RWPE2 (cell line): ENCODE measurements at places on chromosomes 12 and 14.

- DNase-seq, result no peak
- H3K4me3 ChIP-seq, result no peak overlapping the region
- no peaks in the 10 kb centered on the region for H3K27me3 ChIP-seq
- no peaks in the 10 kb centered on the region for H3K4me1 ChIP-seq
- H3K27ac ChIP-seq, result no peak overlapping the region
Measured at GRCh38 chr14:62071039-62071438, 308.8 kb downstream of the SNAPC1 start.

GRCh38 chr14:39576258-39576657 lies 144.0 kb upstream of the FBXO33 start:
- no peak overlapping the region for H3K4me3 ChIP-seq
- H3K36me3 ChIP-seq, result no peaks in the 10 kb centered on the region
- H3K4me1 ChIP-seq, result no peaks in the 10 kb centered on the region
- H3K27me3 ChIP-seq, result no peaks in the 10 kb centered on the region

- no peaks in the 10 kb centered on the region for H3K36me3 ChIP-seq
- H3K27me3 ChIP-seq, result no peaks in the 10 kb centered on the region
- H3K4me3 ChIP-seq, result no peak overlapping the region
- no peaks in the 10 kb centered on the region for H3K4me1 ChIP-seq
Measured at GRCh38 chr12:77974645-77975044, 144.0 kb downstream of the NAV3 start.

DNA sequence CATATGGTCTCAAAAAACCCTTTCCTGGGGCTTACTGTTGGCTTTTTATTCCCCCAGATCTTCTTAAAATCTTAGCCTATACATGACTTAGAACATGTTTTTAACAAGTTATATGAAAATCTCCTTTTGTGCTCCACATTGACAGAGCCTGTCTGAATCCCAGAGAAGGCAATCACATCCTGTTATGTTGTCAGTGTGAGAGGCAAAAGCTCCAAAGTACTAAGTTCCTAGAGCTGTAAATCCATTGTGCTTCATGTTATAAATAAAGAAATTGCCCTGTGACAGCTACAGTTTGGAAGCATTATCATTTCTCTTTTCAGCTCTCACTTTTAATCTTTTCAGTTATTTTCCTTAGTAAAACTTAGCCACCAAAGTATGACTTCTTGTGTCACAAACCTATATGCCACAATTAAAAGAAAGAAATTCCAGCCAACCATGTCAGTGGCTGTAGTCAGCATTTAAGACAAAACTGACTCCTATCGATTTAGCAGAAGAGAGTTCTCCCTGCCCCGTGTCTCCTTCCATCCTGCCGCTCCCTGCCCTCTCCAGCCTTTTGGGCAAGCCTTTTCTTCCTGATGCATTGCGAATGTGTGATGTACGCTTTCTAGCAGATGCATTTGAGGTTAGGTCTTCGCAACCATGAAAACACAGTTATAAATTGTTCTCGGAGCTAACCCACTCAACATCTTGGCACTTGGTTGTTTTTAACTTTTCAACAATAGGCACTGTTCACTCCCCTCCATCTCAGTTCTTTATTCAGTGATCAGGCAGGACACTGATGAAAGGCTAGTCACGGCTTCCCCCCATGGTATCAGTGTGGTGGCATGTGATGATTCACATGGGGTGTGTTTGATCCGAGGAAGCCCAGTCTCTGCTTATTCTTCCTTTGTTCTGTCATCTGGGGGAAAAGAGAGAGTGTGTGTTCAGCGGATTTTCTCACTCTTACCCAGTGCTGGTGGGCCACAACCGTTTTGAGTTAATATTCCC lies 143.5 kb downstream of the SSPN start:
- no peaks in the 10 kb centered on the region for H3K27me3 ChIP-seq
- no peak overlapping the region for H3K27ac ChIP-seq
- no peaks in the 10 kb centered on the region for H3K36me3 ChIP-seq
- peaks cover 4% of the 10 kb centered on the region for H3K4me1 ChIP-seq
- DNase-seq, result no peak
- H3K4me3 ChIP-seq, result no peak overlapping the region

DNA sequence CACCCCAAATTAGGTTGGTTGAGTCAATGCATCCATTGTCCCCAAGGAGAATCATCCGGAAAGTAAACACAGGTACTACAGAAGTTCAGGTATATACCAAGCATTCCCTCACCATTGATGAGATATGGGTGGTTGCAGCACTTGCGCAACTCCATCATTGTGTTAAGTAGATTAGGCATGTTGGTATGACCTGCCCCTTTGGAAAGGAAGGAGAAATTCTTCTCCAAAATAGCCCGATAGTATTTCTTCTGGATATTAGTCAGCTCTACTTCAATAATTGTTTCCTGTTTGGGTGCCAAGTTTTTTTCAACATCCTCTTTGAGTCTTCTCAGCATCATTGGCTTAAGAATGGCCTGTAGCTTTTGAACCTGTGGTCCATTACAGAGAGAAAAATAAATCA lies 21.3 kb upstream of the SUPT16H start:
- DNase-seq, result no peak
- H3K4me3 ChIP-seq, result no peak overlapping the region
- no peak overlapping the region for H3K27ac ChIP-seq
- no peaks in the 10 kb centered on the region for H3K27me3 ChIP-seq
- peaks cover 100% of the 10 kb centered on the region for H3K36me3 ChIP-seq

DNA sequence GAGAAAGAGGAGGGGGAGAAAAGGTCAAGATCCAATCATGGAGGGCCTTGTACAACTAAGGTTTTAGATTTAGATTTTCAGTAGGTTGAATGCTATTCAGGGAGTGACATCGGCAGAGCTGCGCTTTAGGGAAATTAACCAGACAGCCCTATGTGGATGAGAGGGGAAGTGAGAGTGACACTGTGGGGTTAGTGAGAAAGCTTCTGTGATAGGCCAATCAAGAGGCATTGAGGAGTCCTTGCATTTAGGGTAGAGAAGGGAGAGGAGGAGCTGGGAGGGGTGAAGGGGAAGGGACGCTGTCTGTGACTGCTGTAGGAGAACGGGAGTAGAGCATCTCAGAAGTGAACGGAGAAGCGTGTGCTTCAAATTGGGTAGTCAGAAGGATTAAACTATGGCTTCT lies 3.4 kb downstream of the HSD17B6 start:
- H3K36me3 ChIP-seq, result no peaks in the 10 kb centered on the region
- H3K4me3 ChIP-seq, result no peak overlapping the region
- no peaks in the 10 kb centered on the region for H3K4me1 ChIP-seq
- no peak for DNase-seq
- no peak overlapping the region for H3K27ac ChIP-seq

DNA sequence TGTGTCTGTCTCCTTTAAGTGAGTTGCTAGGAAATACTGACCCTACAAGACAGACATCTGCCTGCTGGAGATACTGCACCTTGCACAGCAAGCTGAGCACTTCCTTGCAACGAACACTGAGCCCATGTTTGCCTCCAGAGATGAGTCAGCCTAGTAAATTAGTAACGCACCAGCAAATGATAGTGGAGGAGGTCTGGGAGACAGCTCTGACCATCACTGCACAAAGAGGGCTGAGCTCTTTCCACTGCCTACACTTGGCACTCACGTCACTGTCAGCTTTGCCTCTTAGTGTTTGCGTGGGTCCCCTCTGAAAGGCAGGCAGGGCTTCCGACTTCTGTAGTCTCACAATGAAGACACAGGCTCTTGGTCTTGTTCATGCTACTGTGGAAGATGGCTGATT lies 109.0 kb downstream of the APAF1 start:
- no peaks in the 10 kb centered on the region for H3K4me1 ChIP-seq
- no peaks in the 10 kb centered on the region for H3K36me3 ChIP-seq
- no peak overlapping the region for H3K4me3 ChIP-seq

DNA sequence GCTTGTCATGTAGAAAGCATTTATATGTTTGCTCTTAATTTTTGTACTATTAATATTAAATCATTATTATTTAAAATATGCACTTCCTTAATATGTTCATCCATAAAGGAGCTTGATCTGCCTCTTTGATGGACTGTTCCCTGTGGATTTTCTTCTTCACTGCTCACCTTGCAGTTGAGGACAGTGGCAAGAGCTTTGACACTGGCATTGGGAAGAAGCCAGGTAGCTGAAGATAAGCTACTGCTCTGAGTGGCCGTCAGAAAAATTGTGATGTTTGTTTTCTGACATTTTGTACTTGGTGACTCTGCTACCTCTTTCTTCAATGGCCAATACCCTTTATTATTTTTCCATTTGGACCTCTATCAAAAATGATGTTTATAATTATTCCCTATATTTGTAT lies 349.4 kb upstream of the NOVA1 start:
- no peak overlapping the region for H3K27ac ChIP-seq
- H3K4me1 ChIP-seq, result no peaks in the 10 kb centered on the region
- no peaks in the 10 kb centered on the region for H3K36me3 ChIP-seq
- H3K4me3 ChIP-seq, result no peak overlapping the region

- peaks cover 61% of the 10 kb centered on the region for H3K36me3 ChIP-seq
- H3K4me3 ChIP-seq, result no peak overlapping the region
- peak overlapping the region; percentile 82 for H3K27ac ChIP-seq
- DNase-seq, result no peak
- H3K27me3 ChIP-seq, result no peaks in the 10 kb centered on the region
Measured at GRCh38 chr12:6224550-6224949, 24.4 kb downstream of the CD9 start.

- no peak for DNase-seq
- H3K4me1 ChIP-seq, result peaks cover 49% of the 10 kb centered on the region
- peaks cover 93% of the 10 kb centered on the region for H3K36me3 ChIP-seq
- H3K27ac ChIP-seq, result peak overlapping the region; percentile 100
- no peak overlapping the region for H3K4me3 ChIP-seq
Measured at GRCh38 chr14:22974530-22975313, 7.6 kb downstream of the AJUBA start.

DNA sequence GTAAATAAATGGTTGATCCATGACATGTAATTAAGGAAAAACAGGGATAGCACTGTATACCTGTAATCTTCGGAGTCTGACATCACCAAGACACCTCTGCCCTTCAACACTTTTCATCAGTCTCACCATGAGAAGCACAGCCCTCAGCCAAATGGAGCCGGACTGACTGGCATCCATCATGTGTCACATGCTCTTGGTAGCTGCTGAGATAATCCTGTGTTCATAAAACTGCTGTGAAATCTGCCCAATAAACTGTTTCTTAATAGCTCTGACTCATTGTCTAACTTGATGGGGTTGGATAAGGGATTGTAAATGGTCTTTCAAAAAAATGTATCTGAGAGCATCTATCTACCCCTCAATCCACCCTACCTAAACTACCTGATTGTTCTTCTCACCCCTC lies 33.6 kb downstream of the KCNH5 start:
- peaks cover 5% of the 10 kb centered on the region for H3K27me3 ChIP-seq
- no peaks in the 10 kb centered on the region for H3K4me1 ChIP-seq
- H3K27ac ChIP-seq, result no peak overlapping the region
- DNase-seq, result no peak

DNA sequence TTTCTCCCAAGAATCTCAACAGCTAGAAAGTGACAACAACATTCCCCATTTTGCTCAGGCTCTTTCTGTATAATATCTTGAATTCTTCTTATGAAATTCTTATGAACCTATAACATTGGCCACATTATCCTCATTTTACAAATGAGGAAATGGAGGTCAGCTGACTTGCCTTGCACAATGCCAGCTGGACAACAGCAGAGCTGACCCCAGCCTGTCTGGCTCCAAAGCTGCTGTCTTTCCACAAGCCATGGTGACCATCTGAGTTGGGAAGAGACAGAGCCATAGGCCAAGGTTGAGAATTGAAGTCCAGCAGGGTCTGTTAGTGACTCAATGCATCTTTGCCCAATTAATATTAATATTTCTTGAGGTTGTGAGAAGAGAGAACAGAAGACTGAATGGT lies 87.3 kb downstream of the KSR2 start:
- H3K4me3 ChIP-seq, result no peak overlapping the region
- no peaks in the 10 kb centered on the region for H3K27me3 ChIP-seq
- no peak for DNase-seq
- H3K27ac ChIP-seq, result no peak overlapping the region

GRCh38 chr14:74019408-74020137 lies 424 bp downstream of the BBOF1 start:
- peaks cover 2% of the 10 kb centered on the region for H3K4me1 ChIP-seq
- H3K36me3 ChIP-seq, result 0 out of 2 replicates have a peak, but pooled peaks cover 3% of the 10 kb centered on the region
- peak overlapping the region; percentile 87 for H3K27ac ChIP-seq
- no peaks in the 10 kb centered on the region for H3K27me3 ChIP-seq

DNA sequence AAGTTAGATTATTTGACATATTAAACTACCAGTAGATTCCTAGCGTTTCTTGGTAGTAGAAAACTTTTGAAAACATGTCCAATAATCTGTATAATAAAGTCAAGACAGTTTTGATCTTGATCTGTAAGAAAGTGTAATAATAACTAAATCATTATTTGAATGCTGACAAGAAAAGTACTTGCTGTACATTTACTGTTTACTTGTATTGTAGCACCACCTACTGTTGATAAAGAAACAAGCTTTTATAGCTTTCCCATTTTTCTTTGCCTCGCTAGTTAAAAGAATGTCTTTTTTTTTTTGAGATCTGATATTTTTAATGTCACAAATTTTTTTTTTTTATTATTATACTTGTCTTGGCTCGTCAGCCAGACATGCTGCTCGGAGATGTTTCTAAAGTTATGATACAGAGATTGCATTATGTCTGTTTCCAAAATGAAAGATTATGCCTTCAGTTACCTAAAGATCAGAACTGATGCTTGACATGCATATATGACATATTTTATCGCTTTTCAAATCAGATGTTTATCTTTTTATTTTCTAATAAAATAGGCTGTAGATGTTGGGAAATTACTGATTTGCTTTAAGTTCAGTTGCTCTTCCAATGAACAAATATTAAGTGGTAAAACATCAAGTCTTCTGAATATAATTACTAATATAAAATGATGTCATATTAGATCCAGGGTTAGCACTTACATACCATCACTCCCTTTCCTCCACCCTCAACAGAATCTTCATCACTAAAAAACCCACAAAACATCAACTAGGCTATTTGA lies 140.5 kb downstream of the AKAP6 start:
- H3K36me3 ChIP-seq, result no peaks in the 10 kb centered on the region
- H3K27ac ChIP-seq, result peak overlapping the region; percentile 100
- no peak overlapping the region for H3K4me3 ChIP-seq
- H3K27me3 ChIP-seq, result no peaks in the 10 kb centered on the region

DNA sequence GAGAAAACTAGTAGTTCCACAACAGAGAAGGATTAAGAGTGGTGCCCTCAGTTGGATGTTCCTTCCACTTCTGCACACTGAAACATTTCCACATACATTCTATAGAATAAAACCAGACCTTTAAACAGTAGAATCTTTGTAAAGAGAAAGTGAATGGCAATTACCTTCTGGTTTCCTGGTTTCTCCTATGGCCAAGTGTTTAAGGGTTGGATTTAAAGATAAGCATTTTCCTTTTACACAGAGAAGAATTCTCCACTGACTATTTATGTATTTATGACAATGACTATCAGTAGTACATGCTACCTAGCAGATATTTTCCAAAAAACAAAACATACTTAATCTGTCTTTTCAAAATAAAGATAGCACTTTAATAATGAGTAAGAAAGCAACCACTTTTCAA lies 3.2 kb downstream of the ATG2B start:
- no peak for DNase-seq
- peaks cover 17% of the 10 kb centered on the region for H3K4me1 ChIP-seq
- H3K27ac ChIP-seq, result no peak overlapping the region
- H3K27me3 ChIP-seq, result no peaks in the 10 kb centered on the region
- no peaks in the 10 kb centered on the region for H3K36me3 ChIP-seq
- no peak overlapping the region for H3K4me3 ChIP-seq
